ENCODE measurements at places on chromosomes 1 and 21. TPM values are rescaled to one million over a fixed set of nuclear protein-coding genes. Genes with fewer than 3 reads are reported as not detected.

Gene ZNF678
- polyA plus RNA-seq = 9.3 TPM

Gene SPRR1A
- polyA plus RNA-seq = not detected

Gene LRRC53
- polyA plus RNA-seq = not detected

Gene CLCA4
- 0.18 TPM for polyA plus RNA-seq

Gene CFAP107
- polyA plus RNA-seq = 0.09 TPM

Gene BNIPL
- polyA plus RNA-seq = 1.1 TPM

Gene AUNIP
- 0.92 TPM for polyA plus RNA-seq

Gene RPS6KA1
- 7.4 TPM for polyA plus RNA-seq

Gene TTC22
- polyA plus RNA-seq = 0.17 TPM

Gene SELE
- 1.3 TPM for polyA plus RNA-seq

Gene SLC22A15
- polyA plus RNA-seq = 0.90 TPM

Gene HRNR
- polyA plus RNA-seq = 0.09 TPM

Measured in hindlimb muscle (tissue), 1 donor.